Type B pancreatic cell (in vitro differentiated cells): ENCODE measurements at places on chromosomes 1 and 21. TPM values are rescaled to one million over a fixed set of nuclear protein-coding genes. Genes with fewer than 3 reads are reported as not detected.

DNA sequence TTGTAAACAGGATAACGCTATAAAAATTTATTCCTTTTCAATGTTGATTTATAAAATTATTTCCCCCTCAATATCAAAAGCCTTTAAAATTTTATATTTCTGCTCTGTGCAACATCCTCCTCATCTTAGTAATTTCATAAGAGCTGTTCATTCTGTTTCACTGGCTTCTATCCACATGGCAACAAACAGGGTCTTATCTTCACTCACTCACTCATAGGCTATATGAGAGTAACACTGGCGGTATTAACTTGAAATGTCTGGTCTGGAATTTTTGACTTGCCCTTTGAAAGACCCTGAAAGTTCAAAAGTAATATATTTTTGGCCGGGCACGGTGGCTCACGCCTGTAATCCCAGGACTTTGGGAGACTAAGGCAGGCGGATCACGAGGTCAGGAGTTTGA lies 77.4 kb upstream of the KRTAP11-1 start:
- DNase-seq = no peak

- DNase-seq = no peak
Measured at GRCh38 chr1:104073463-104073902, 323.8 kb downstream of the AMY1C start.

The CHODL gene
- total RNA-seq = 4.8 and 5.7 TPM in 2 replicates

- no peak for DNase-seq
Measured at GRCh38 chr1:173561263-173561662, 41.6 kb downstream of the SLC9C2 start.

The ARF1 gene
- total RNA-seq = 288 and 401 TPM in 2 replicates

DNA sequence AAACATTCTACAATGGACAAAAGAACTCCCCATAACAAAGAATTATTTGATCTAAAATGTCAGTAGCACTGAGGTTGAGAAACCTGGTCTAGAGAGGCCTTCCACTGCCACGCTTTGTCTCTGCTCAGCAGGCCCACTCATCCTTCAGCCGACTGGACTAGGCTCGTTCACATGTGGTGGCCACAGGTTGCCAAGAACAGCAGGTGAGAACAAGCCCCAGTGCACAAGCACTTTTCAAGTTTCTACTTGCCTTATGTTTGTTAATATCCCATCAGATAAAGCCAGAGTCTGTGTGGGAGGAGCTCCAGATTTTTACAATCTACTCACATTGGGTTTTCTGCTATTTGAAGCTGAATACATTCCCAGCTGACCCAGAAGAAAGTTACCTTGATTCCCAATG lies 9.1 kb upstream of the EFHD2 start:
- DNase-seq = no peak

DNA sequence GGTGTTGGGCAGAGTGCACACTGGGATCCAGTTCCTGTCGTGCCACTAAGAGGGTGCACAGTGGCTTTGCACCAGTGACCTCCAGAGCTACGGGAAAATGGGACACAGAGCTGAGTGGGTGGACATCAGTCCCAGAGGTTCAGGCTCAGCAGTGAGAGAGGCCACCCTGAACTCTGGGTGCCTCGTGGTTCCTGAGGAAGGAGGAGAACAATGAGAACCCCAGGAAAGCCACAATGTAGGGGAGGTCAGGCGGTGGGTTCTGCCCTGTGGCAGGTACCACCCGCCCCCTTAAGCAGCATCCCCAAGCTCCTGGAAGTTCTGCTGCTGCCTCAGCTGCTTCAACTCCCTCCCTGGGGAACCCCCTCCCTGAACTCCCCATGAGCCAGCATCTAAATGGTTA lies 112.2 kb downstream of the GRIK3 start:
- peak; percentile 59 for DNase-seq

- DNase-seq = no peak
Measured at GRCh38 chr1:74530892-74531291, 18.5 kb upstream of the LRRC53 start.

GRCh38 chr1:78370779-78371482 lies 119.8 kb upstream of the PTGFR start:
- no peak for DNase-seq

GRCh38 chr21:39088031-39088370 lies 95.2 kb downstream of the PSMG1 start:
- no peak for DNase-seq

DNA sequence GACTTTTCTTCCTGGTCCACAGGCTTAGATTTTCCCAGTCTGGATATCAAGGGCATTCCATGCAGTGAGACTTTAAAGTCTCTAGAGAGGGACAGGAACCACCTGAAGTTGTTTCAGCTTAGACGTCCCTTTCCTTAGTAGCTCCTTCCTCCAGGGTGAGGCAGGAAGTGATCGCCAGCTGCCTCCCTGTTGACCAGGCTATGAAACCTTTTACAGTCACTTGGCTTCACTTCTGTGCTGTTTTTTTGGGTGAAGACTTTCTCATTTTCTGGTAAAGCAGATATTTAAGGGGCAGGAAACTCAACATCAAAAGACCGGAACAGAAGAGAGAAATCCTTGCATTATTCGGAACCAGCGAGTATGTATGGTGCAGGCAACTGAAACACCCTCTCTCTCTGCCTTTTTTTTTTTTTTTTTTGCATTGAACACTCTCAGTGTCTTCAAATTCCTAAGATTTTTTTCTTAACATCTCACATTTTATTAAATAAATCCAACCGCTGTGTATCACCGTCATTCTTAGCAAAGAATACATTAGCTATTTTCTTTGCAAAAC lies 234.6 kb upstream of the IRF2BP2 start:
- no peak for DNase-seq

- DNase-seq = no peak
Measured at GRCh38 chr1:82598337-82598736, 797.6 kb downstream of the ADGRL2 start.

The OR2L13 gene
- total RNA-seq = not detected in 2 replicates

GRCh38 chr1:3141836-3142235 lies 72.8 kb downstream of the PRDM16 start:
- DNase-seq = no peak

DNA sequence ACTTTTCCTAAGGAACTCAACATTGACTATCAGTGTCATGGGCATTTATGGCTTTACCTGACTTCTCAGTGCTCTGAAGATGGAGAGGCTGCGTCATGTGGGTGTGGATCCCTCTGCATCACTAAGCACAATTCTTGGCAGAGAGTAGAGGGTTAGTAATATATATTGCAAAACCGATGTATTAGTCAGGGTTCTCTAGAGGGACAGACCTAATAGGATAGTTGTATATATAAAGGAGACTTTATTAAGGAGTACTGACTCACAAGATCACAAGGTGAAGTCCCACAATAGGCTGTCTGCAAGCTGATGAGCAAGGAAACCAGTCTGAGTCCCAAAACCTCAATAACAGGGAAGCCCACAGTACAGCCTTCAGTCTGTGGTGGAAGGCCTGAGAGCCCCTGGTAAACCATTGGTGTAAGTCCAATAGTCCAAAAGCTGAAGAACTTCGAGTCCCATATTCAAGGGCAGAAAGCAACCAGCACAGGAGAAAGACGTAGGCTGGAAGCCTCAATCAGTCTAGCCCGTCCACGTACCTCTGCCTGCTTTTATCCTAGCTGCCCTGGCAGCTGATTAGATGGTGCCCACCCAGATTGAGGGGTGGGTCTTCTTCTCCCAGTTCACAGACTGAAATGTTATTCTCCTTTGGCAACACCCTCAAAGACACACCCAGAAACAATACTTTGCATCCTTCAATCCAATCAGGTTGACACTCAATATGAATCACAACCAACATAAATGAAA lies 159.7 kb upstream of the NRIP1 start:
- DNase-seq = no peak

DNA sequence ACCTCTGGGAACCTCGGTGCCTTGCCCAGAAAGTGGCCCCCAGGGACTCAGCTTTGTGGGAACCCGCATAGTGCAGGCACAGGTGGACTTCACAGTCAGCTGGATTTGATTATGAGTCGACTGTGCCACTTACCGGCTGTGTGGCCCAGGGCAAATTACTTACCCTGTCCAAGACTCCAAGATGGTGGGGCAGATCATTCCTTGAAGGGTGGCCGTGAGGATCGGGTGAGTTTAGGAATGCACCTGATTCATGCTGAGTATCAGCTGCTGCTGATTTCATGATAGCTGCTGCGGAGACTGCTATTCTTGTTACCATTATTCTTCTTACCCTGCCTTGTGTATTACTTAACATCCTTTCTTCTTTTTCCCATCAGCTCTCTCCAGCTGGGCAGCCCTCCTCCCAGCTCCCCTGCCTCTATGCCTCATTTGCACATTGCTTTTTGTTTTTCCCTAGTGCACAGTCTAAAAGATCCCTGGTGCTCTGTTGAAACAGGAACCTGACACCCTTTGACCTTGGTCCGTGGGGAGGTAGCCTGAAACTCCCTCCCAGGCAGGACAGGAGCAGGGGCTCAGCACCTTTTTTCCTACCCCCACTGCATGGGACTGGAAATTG lies 40.5 kb upstream of the FHAD1 start:
- DNase-seq = no peak

The TFAP2E gene
- total RNA-seq = 1.3 and 1.4 TPM in 2 replicates

- no peak for DNase-seq
Measured at GRCh38 chr1:184568148-184568547, 181.3 kb downstream of the C1orf21 start.

- DNase-seq = no peak
Measured at GRCh38 chr1:168312718-168313604, 32.3 kb downstream of the TBX19 start.
